ENCODE measurements at places on chromosomes 13 and 19.

DNA sequence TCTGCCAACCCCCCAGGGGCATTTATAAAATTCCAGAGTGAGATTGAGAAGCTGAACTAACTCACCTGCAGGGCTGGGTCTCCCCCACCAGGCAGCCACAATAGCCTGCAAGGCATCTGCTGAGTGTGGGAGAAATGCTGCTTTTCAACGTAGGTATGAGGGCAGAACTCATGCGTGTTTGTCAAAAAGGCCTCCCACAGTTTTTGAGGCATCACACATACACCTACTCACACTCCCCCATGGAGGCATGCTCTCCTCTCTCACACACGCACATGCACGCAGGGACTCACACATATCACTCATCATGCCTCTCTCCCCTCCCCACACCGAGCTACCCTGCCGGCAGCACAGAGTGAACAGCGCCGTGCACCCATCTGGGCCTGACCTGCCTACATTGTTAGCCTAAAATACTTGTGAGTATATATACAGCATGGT, 390.5 kb downstream of the FGF9 start:
- DNase-seq = no peak

- peak; percentile 98 for DNase-seq
Observed at GRCh38 chr13:30864433-30865122, 41.5 kb upstream of the MEDAG start.

DNA sequence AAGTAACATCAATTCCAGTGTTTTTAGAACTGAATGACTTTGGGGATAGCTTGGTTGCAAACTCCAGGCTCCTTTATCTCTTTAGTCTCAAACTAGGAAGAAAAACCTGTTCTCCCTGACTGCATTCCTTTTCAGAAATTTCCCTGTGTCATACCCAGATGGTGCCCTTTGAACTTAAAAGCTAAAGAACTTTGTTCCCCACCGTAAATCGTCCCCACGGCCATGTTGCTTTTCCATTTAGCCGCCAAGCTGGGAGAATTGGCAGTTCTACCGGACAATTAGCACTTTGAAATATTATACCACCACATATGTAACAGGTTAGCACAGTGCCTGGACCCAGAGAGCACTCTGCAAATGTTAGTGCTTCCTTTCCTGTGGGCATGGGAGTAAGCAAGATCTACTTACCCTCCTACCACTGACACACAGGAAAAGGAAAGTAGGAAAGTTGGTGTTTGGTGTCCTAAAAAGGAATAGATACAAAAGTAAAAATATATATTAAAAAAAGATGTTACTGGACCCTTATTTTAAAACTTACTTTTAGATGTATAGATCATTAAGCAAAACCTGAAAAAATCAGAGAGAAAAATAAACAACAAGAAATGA, 191.9 kb upstream of the MIR17HG start:
- DNase-seq = no peak

DNA sequence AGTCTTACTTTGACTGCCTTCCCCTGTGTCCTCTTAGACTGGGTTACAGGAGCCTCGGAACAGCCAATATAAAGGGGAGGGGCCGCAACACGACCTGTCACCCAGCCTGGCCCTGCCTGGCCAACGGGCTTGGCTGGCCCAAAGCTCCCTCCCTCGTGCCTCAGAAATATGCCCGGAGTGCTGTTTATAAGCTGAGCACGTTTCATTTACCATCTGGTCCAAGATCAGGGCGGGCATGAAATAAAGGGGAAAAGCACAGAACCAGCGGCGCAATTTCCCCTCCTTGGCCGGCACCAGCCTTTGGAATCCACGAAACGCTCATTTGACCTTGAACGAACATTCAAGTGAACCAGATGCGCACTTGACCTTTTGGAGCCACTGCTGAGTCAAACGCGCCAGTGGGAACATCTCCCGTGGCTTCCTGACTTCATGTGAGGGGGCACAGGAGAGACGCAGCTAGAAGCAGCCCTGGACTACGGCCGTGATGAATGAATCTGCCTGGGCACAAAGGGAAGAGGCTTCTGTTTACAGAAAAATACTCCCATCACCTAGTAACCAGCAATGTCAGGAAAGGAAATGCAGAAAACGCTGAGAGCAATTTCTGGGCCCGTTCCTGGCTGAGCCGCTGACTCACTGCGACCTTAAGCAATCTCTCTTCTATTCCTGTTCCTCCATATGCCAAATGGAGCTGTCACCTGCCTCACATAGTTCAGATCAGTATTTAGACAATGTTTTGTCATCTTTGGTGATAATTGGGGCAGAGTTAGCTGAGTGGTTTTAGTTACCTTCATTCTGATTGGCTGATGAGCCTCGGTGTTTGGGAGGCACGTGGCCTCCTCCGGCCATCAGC, 53.3 kb downstream of the RFX2 start:
- DNase-seq = peak; percentile 94

DNA sequence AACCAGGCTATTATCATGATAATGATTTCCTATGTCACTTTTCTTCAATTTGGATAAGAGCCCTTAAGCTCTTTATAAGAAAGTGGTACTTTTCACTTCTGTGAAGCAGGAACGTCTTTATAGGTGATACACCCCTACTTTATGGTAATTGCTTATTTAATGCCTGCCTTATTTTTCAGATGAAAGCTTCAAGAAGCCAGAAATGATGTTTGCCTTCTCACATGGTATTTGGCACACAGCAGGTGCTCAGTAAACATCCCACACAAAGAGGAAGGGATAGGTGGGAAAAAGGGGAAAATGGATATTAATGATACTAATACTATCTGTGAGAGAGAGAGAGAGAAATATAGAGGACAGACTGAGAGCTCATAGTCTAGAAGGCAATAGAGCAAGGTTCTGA, 29.0 kb upstream of the WASF3 start:
- no peak for DNase-seq

- peak; percentile 99 for DNase-seq
Observed at GRCh38 chr19:58543826-58544590, at the start of gene TRIM28. Gene TRIM28, plus strand, starts transcription at chr19:58544064. Its CDS starts 694 bp downstream, at chr19:58544758.

DNA sequence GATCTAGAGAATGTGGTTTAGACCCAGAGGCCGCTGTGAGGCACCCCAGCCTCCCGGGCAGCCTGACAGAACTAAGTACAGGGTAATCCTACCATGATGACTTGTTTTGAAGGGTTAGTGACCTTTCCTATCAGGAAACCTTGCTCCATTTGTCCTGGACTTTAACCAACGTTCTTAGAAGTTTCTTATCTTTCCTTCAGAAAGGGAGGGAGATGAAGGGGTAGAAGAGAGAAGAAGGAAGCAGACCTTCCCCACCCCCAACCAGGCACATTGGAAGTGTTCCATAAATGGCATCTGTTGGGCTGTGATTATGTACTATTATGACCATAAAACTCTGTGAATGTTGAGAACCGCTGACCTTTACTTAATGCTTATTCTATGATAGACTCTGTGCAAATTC, 184.2 kb downstream of the OXGR1 start:
- no peak for DNase-seq

GRCh38 chr13:92512852-92513251, 713.8 kb upstream of the GPC6 start:
- no peak for DNase-seq

DNA sequence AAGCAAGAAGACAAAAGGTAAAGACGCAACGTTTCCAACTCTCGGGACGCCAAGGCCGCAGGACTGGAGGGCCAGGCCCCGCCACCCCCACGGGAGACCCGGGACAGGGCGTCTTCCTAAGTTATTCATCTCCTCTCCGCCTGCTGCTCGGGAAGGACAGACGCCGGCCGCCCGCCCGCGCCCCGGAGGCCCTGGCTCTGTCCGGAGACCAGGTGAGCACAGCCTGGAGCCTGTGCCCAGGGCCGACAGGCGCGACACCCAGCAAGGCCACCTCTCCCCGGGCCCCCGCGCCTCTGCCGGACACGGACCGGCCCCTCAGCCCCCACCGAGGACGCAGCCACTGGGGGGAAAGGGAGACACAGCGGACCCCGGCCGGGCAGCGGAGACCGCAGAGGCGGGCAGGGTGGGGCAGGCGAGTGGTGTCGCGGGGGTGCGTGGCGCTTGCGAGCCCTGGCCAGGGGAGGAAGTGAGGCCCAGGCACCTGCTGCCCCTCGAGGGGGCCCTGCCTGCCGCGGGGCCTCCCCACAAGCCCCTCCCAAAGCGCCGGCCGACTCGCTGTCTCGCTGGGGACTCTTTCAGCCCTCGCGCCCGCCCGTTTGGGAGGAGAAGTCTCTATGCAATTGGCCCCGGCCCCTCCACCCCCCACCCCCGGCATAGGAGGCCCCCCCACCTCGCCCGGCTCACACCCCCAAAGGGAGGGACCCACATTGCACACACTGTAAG, 17.2 kb downstream of the SMIM24 start:
- no peak for DNase-seq

DNA sequence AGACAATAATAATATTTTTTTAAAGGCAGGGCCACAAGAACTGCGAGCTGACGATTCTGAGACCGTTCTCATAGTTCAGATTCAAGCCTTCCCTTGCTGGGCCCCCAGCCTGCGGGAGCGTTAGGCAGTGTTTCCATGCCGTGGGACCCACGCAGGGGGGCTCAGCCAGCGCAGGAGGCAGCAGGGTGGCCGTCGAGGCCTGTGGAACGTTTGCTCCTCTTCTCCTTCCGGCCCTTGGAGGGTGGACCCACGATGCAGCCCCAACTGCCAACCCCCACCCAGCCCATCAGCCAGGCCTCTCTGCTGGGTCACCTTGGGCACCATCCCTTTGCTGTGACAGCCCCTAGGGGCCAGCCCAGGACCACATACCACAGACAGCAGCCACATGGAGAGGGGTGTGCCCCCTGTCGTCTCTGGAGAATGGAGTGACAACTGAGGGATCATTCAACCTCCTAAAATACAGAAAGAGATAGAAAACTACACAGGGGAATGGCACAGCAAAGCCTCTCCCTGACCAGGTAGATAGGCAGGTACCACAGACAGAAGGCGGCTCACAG, 46.8 kb downstream of the PDCD5 start:
- DNase-seq = no peak
